ENCODE measurements at places on chromosomes 1 and 21.

DNA sequence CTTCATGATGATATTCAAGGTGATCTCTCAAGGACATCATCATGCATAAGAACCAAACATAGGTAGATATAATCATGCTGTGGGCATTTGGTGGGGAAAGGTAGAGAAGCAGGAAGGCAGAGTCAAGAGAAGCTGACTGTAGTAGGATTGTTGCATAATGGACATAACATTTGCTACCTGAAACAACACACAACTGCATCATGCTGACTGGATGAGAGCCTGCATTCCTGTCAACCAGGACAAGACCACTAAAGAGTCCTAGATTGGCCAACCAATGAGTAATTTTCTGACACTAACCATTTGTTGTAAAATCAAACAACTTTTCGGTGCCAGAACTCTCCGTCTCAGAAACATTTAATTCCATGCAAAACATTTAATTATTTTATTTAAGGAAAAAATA, 377.2 kb downstream of the PLPP3 start:
- no peak for DNase-seq

DNA sequence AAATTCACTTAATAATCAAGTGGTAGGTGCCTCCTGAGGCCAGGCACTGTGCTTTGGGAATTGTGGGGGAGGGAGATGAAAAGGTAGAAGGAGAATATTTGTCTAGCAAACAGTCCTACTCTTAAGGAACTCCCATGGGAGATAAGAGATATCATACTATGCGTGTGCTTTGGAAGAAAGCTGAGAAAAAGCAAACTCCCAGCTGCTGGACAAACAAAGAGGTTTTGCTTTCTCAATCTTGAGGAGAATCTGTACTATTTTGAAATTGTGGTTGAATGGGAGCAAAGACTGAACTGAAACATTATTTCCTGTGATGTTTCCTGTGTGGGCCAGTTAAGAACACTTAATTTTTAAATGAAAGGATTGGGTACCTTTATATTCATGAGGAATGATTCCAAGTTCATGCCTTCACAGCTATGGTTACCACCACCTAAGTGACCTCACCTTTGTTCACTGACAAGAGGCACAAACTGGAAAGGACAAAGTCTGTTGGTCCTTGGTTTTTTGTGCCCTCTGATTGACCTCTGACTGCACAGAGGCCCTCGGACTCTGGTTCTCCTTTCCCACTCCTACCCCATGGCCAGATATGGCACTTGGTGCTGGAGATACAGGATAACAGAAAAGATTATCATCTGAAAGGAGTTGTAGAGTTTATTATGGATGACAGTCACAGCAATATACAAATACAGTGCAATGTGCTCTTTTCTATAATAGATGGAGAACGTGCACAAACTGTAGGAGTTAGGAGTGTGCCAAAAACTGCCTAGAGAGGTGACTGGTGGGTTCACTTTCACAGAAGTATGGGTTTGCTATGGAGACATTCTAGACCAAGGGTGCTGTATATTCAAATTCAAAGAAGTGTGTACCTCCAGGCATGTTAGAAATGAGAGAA, 1.6 kb downstream of the CD53 start:
- DNase-seq, result peak; percentile 44

DNA sequence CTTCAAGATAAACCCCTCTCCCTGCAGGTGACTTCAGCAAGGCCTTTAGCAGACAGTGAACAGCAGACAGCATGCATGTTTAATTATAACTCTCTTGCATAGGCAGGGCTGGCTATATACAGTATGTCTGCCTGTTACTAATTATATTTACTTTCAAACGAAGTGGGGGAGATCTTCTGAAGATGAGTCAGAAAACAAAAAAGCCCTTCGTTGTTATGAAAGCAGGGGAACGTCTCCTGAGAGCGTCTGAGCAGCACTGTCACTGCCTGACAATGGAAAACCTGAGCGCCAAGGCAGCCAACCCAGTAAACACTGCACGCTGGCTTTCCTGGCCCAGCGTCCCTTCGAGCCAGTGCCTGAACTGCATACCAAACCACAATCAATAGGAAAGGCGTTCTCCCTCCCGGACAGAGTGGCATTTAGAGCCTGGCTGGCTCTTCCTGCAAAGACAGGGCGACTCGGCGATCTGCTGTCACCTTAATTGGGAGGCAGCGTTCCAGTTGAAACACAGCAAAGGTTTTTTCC, 54.1 kb downstream of the TOMM20 start:
- DNase-seq, result peak; percentile 59

DNA sequence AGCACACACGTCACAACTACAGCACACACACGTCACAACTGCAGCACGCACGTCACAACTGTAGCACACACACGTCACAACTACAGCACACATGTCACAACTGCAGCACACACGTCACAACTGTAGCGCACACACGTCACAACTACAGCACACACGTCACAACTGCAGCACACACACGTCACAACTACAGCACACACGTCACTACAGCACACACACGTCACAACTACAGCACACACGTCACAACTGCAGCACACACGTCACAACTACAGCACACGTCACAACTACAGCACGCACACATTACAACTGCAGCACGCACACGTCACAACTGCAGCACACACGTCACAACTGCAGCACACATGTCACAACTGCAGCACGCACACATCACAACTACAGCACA, 322.6 kb upstream of the AJAP1 start:
- DNase-seq, result no peak

DNA sequence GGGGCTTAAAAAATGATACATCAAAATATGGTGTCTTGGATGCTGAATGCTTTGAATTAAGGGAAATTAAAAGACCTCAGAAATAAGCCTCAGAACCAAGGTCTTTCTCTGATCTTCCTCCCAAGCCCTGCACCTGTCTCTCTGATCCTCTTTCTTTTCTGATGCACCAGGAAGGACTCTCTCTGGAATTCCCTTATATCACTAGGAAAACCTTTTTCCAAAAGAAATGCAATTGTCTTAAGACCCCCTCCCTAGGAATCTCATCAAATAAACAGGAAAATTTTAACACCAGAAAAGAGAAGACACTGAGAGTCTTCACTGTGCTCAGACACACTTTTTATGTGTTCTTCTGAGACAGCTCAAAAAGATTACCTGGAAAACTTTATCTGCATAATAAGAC, 159.5 kb upstream of the PTBP2 start:
- no peak for DNase-seq

DNA sequence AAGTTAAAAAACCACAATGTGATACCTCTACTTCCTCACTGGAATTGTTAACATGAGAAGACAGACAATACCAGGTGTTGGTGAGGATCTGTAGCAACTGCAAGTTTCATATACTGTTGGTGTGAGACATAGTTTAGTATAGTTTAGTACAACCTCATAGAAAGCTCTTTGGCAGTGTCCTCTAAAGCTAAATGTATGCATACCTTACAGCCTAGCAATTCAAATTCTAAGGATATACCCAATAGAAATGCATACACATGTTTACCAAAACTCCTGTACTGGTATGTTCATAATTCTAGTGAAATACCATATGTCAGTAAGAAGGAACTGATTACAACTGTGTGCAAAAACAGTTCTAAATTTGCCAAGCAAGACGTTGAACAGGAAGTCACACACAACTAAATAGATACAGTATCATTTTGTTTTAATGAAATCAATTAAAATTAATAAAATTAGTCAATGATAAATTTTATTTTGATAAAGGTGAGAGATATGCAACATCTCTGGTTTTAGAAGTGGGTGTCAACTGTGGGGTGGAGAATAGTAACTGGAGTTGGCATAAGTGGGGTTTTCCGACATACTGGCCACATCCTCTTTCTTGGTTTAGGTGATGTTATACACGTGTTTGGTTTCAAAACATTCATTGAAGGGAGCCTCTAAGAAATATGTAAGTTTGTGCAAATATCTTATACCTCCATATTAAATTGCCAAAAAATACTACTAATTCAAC, 450.7 kb downstream of the PTPRC start:
- peak; percentile 57 for DNase-seq

- no peak for DNase-seq
Measured at GRCh38 chr1:9808459-9808858, 15.3 kb downstream of the CLSTN1 start.

GRCh38 chr1:236575523-236575922, 28.8 kb downstream of the HEATR1 start:
- no peak for DNase-seq

DNA sequence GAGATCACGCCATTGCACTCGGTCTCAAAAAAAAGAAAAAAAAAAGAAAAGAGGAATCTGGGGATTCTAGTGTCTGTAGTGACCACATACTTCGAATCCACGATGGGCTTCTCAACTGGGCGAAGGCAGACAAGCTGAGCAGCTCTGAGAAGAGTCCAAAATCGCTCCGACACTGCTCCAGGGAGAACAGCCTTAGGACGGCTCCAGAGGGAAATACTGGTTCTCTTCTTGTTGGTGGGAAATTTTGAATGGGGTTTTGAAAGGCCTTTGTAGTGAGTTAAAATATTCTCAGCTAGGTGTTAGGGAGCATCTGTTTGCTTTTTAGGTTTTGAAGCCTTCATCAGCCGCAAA, 18.3 kb upstream of the HJV start:
- DNase-seq, result no peak

- DNase-seq, result no peak
Measured at GRCh38 chr1:54581621-54582035, 33.6 kb downstream of the ACOT11 start.

DNA sequence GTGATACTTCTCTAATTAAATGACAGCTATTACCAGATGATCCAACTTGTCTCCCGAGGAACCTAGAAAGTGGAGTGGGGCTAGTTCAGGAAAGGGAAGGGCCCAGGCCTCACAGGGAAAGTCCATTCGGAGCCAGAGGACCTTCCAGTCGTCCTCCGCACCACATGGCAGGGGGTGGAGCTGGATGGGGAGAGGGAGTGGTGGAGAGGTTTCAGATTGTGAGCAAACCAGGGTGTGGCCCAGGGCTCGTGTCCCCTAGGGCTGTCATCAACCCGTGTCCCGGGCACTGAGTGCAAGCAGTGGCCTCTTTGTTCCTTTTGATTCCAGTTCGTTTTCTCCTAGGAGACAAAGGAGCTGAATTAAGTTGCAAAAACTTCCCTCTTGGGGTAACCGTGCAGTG, 114.9 kb downstream of the HUNK start:
- no peak for DNase-seq
